ENCODE measurements at places on chromosomes 4 and X.

DNA sequence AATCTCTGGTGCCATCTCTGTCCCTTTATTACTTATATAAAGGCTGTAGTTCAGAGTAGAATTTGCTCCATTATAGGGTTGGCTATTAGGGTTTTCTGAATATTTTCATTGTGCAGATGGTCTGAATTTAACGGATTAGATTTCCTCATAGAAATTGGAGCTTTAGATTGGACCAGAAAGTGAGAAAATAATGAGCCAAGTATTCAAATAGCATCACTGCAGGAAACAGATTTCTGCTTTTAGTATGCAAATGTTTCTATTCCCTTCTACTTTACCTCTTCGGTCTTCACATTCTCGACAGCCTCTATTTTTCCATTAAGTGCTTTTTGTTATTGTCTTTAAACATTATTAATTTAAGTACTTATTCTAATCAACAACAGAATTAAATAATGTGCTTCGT is 55.4 kb downstream of the TRIM2 start:
- DNase-seq = no peak

GRCh38 chr4:43853565-43854264 is 594.9 kb downstream of the KCTD8 start:
- DNase-seq = no peak

- DNase-seq = no peak
Observed at GRCh38 chr4:99506781-99507180, 4.0 kb upstream of the C4orf17 start.

DNA sequence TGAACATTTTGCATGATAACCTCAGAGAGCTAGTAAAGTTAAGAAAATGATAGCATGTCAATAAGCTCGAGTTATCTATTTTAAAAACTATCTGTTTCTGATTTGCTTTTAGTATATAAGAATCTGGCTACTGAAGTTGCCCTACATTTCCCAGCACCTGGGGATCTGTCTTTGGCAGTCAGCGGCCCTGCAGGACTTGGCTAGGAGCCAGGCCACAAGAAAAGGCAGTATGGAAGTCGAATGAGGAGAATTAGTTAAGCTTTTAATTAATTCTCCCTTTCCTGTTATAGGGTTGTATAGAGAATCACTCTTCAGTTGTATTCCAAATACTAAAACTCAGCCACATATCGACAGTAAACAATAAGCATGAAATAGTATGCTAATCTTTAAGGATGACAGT is 22.7 kb downstream of the POU4F2 start:
- no peak for DNase-seq
